ENCODE measurements at places on chromosomes 16 and 17. TPM values are rescaled to one million over a fixed set of nuclear protein-coding genes. Genes with fewer than 3 reads are reported as not detected.

DNA sequence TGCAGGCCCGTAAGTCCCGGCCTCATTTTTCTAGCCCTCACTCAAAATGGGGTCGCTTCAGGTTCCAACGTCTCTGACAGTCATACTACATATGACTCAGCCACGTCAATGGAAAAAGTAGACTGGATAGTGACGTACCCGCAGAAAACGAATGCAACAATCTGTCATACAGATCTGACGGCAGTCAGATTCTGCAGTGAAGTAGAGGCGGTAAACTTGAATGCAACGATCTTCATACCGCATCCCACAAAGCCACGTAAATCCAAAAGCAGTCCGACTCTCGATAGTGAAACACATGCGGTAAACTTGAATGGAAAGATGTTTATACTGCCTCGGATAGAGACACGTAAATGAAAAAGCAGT is 38.4 kb upstream of the ARL4D start:
- H3K27me3 ChIP-seq: no peaks in the 10 kb centered on the region
- H3K36me3 ChIP-seq: no peaks in the 10 kb centered on the region
- peak overlapping the region; percentile 40 for H3K4me3 ChIP-seq
- peak overlapping the region; percentile 47 for H3K27ac ChIP-seq

DNA sequence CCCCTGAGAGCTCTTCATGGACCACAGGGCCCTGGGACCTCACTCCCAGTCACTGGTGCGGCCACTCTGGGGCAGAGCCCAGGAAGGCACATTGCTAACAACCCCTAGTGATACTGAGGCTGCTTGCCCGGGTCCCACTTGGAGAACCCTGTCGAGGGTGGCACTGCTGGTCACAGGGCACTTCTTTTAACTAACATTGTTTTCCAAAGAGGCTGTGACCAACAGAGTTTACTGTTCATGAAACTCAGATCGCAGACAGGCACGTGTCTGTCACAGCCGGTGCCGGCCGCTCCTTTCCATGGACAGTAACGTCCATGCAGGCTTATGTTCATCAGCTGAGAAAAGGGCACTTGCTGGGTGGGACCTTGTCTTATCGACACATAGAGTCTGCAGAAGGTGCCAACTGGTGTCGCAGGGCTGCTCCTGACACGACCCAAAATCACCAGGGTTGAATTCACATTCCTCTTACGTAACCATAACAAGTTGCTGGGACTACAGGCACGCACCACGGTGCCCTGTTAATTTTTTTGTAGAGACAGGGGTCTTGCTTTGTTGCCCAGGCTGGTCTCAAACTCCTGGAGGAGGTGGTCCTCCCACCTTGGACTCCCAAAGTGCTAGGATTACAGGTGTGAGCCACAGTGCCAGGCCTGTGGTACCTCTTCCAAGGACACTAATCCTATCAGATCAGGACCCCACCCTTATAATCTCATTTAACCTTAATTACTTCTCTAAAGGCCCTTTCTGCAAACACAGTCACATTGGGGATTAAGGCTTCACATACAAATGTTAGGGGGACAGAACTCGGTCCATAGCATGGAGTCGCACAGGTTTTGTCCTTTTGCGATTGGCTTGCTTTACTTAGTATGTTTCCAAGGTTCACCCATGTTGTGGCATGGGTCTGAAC is 1.2 kb upstream of the ZC3H18 start:
- H3K4me3 ChIP-seq: peak overlapping the region; percentile 46
- no peaks in the 10 kb centered on the region for H3K4me1 ChIP-seq
- H3K36me3 ChIP-seq: no peaks in the 10 kb centered on the region
- H3K27me3 ChIP-seq: no peaks in the 10 kb centered on the region

DNA sequence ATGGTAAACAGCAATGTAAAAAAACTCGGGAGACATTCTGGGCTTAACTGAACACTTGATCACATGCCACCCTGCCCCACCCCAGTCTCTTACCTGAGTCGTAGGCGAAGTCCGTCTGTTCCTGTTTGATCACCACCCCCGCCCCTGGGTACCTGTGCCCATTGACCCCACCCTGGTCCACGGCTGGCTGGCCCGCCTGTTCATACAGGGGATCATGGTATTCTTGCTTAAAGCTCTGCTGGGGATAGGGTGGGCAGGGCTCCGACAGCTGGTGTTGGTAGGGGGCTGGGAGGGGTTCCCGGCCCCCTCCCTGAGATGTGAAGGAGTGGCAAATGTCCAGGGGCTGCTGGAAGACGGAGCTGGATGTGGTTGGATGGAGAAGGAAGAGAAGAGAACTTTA is 13.6 kb downstream of the ETV4 start:
- no peak overlapping the region for H3K27ac ChIP-seq
- H3K27me3 ChIP-seq: no peaks in the 10 kb centered on the region
- no peaks in the 10 kb centered on the region for H3K36me3 ChIP-seq
- DNase-seq: peak; percentile 46
- H3K4me3 ChIP-seq: no peak overlapping the region
- H3K4me1 ChIP-seq: no peaks in the 10 kb centered on the region

DNA sequence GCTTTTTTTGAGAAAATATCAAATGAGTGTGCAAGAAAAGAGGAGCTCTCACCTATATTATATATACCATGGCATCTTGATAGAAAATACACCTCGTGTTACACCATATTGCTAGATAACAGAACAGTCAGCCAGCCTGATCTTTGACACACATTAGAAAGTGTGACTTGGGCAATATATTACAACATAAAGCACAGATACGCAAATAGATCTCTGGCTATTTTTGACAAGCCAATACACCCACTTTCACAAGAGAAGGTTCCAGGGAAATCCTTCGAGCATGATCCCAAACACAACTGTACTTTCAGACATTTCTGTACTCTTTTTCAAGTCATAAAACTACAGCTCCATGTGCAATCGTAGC is 9.4 kb downstream of the GGA2 start:
- peaks cover 2% of the 10 kb centered on the region for H3K4me1 ChIP-seq
- no peak overlapping the region for H3K4me3 ChIP-seq
- no peaks in the 10 kb centered on the region for H3K36me3 ChIP-seq
- H3K27ac ChIP-seq: no peak overlapping the region

GRCh38 chr17:41416479-41416878 is 7.9 kb downstream of the KRT37 start:
- no peaks in the 10 kb centered on the region for H3K36me3 ChIP-seq
- H3K27me3 ChIP-seq: no peaks in the 10 kb centered on the region
- H3K27ac ChIP-seq: no peak overlapping the region
- DNase-seq: no peak
- H3K4me3 ChIP-seq: no peak overlapping the region

GRCh38 chr16:67419502-67419901 is 3.2 kb upstream of the ZDHHC1 start:
- no peak overlapping the region for H3K4me3 ChIP-seq
- no peaks in the 10 kb centered on the region for H3K4me1 ChIP-seq
- no peak for DNase-seq

GRCh38 chr16:85422196-85422631 is 190.9 kb upstream of the GSE1 start:
- H3K27ac ChIP-seq: no peak overlapping the region
- no peak overlapping the region for H3K4me3 ChIP-seq
- no peaks in the 10 kb centered on the region for H3K36me3 ChIP-seq
- DNase-seq: peak; percentile 18
- H3K27me3 ChIP-seq: no peaks in the 10 kb centered on the region

GRCh38 chr17:55038291-55038690 is 69.7 kb downstream of the STXBP4 start:
- H3K4me3 ChIP-seq: no peak overlapping the region
- no peak overlapping the region for H3K27ac ChIP-seq
- H3K27me3 ChIP-seq: no peaks in the 10 kb centered on the region
- H3K4me1 ChIP-seq: no peaks in the 10 kb centered on the region

GRCh38 chr17:65194670-65195334 is 57.6 kb downstream of the RGS9 start:
- H3K4me1 ChIP-seq: no peaks in the 10 kb centered on the region
- H3K4me3 ChIP-seq: no peak overlapping the region
- no peak overlapping the region for H3K27ac ChIP-seq
- no peaks in the 10 kb centered on the region for H3K36me3 ChIP-seq
- H3K27me3 ChIP-seq: no peaks in the 10 kb centered on the region

DNA sequence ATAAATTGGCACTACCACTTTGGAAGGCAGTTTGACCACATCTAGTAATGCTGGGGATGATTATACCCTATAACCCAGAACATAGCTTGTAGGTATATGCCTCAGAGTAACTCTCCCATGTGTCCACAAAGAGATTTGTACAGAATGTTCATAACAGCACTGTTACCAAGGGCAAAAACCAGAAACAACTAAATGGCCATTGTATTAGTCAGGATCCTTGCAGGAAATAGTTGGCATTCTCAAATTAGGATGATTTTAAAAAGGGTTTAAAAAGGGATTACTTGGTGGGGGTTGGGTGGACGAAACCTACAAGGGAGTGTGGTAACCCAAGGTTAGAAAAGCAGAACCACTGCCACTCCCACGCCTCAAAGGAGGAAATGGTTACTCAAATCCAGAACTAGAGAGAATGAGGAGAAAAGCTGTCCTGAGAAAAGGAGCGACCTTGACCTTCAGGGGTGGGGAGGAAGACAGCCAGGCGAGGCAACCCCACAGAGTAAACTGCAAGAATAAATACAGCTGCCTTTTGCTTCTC is 2.1 kb downstream of the CPPED1 start:
- H3K27me3 ChIP-seq: no peaks in the 10 kb centered on the region
- peak; percentile 56 for DNase-seq
- H3K27ac ChIP-seq: peak overlapping the region; percentile 18
- no peaks in the 10 kb centered on the region for H3K36me3 ChIP-seq
- no peaks in the 10 kb centered on the region for H3K4me1 ChIP-seq

GRCh38 chr16:19210280-19210924 is 42.4 kb downstream of the SYT17 start:
- no peak for DNase-seq
- H3K4me3 ChIP-seq: no peak overlapping the region
- no peaks in the 10 kb centered on the region for H3K36me3 ChIP-seq
- H3K27me3 ChIP-seq: no peaks in the 10 kb centered on the region
- H3K4me1 ChIP-seq: no peaks in the 10 kb centered on the region

DNA sequence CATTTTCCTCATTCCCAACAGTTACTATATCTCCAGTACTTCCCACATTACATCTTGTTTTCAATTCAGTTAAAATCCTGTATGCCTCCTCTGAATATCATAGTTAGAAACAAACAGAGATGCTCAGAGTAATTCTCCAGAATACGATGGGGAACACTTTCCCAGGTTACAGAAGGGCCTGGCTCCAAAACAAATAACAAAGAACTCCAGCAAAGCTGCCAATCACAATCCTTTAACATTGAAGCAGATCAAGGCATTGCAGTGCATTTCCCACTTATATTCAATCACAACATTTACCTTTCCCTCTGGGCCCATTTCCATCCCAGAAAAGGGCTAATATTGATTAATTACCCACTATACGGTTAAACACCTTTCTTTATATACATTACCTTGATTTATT is 29.4 kb upstream of the PMFBP1 start:
- no peak overlapping the region for H3K27ac ChIP-seq
- H3K4me3 ChIP-seq: no peak overlapping the region
- no peaks in the 10 kb centered on the region for H3K4me1 ChIP-seq
- DNase-seq: no peak

PIRT gene
- total RNA-seq: 0.18 TPM

RCVRN gene
- 1.0 TPM for total RNA-seq

GRCh38 chr16:31016018-31016417 is 5.6 kb upstream of the STX1B start:
- no peak overlapping the region for H3K4me3 ChIP-seq
- DNase-seq: no peak
- H3K27ac ChIP-seq: no peak overlapping the region
- no peaks in the 10 kb centered on the region for H3K36me3 ChIP-seq

GRCh38 chr16:23869052-23869451 is 33.3 kb downstream of the PRKCB start:
- H3K4me3 ChIP-seq: no peak overlapping the region
- DNase-seq: no peak
- no peaks in the 10 kb centered on the region for H3K27me3 ChIP-seq
- no peaks in the 10 kb centered on the region for H3K36me3 ChIP-seq
